Stimulated activated CD4-positive, alpha-beta T cell treated with anti-CD3 and anti-CD28 coated beads, Interleukin-15, amount 100 ng/mL, for 48 hours (primary cell): ENCODE measurements at places on chromosomes 3 and 15.

DNA sequence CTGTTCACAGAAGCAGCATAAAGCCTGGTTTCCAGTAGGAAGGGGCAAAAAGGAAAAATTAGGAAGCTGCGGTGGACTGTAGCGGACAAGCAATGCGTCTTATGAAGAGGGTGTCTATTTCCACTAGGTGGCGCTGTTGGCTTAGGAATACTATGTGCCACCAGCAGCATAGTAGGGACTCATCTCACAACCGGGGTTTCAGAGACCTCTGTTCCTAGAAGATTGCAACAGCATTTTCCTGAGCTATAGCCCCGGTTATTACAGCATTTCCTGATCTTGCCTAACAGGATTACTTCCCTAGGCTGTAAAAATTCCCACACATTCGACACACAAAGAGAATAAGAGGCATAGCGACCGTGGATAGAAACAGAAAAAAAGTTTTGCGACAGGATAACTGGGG is 683.0 kb downstream of the TBL1XR1 start:
- DNase-seq: no peak

DNA sequence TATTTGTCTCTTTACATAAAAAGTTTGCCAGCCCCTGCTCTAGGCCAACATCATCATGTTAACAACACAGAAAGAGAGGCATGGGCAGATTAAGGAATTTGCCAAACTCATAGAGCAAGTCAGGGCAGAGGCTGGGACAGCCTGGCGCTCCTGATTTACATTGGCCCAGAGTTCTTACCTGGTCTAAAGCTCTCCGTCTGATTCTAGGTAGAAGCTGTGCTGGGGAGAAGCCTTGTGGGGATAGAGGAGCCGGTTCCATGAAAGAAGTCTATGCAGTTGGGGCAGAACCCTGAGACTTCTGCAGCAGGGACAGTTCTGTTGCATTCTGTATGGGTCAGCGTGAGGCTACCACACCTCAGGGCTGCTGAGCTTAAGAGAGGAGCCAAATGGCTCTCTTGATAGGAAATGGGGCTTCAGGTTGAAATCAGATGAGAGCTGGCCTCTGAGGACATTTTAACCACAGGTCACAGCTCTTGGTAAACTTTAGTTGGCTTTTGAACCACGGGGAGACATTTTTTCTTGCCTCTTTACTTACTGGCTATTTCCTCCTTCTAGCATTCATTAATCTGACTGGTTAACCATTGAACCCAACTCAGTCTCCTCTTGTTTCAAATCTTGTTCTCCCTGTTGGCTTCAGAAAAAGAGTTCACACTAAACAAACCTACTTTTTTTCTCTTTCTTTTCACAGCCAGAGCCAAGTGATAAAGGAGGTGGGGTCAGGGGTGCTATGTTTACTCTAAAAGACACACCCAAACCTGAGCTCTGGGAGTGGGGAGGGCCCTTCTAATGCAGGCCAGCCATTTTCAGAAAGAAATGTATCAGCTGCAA is 250.7 kb downstream of the OPA1 start:
- DNase-seq: no peak

- DNase-seq: no peak
These were observed 121.6 kb downstream of the FOXP1 start for GRCh38 chr3:71461749-71462483.

DNA sequence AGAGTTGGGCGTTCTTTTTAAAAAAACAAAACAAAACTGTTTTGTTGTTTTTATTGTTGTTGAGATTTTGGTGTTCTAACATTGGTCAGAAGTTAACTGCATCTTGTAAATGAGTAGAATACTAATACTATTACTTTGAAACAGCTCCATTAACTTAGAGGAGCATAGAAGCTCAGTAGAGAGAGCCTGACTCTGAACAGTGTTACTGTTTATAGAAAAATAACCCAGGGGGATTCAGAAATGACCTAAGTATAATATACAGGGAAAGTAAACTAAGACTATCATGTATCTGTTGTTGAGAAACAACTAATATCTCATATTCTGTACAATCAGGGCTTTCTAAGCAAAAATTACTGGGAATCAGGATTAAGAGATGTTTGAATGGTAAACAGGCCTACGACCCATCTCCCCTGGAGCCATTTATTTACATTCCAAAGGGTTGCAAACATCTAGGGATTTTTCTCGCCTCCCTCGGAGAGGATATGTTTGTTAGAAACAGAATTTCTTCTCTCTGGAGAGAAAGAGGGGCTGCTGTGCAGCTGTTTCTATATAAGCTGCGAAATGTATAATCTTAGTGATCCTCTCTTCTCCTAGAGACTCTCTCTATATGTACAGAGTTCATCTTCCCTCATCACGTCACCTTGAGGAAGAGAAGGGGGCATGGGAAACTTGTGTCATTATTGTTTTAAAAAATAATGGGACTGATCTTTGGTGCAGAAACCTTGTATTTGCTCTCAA is 827.5 kb upstream of the DPPA4 start:
- no peak for DNase-seq

GRCh38 chr3:2856138-2857133 is 253.7 kb downstream of the IL5RA start:
- no peak for DNase-seq

- DNase-seq: no peak
These were observed 20.9 kb downstream of the TBC1D21 start for GRCh38 chr15:73894133-73894814.

- DNase-seq: no peak
These were observed 176.3 kb downstream of the ZMAT3 start for GRCh38 chr3:178895178-178895789.

DNA sequence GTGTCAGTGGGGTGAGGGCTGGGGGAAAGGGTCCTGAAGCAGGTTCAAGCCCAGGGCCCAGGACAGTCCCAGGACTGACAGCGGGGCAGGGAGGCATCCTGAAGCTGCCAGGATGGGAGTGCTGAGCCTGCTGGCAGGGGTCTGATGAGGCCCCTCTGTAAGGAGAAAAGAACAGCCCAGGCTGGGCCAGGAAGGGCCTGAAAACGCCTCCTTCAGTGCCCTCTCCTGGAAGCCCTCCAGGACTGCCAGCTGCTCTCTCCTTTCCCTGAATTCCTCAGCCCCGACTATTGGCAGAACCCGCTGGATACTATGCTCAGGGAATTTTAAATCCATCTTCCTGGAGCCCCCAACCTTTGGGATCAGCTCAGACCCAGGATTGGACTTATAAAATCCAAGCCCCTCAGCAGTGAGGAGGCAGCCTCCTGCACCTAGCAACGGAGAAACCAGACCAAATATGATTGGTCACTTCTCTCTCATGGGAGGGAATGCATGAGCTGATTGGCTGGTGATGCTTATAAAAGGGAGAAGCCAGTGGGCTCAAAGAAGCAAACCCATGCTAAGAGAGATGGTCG is 203.5 kb upstream of the LINGO1 start:
- DNase-seq: no peak

- DNase-seq: no peak
These were observed 99.9 kb upstream of the IGSF10 start for GRCh38 chr3:151560738-151561137.

DNA sequence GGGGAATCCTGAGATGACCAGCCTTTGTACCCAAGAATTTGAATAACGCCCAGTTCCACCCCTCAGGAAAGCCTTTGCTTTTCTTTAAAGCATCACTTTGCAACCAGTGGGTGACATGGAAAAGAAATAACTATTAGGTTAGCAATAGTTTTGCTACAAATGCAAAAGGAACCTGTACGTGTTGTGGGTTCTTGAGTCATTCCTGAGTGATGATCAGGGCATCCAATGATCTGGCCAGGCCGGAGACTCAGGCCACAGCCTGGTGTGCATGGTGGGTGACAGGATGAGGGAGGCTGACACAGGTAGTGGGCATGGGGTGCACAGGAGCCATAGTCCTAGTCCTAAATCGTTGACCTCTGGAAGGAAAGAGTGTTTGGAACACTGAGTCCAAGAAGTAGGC is 321.4 kb upstream of the IL12A start:
- no peak for DNase-seq

DNA sequence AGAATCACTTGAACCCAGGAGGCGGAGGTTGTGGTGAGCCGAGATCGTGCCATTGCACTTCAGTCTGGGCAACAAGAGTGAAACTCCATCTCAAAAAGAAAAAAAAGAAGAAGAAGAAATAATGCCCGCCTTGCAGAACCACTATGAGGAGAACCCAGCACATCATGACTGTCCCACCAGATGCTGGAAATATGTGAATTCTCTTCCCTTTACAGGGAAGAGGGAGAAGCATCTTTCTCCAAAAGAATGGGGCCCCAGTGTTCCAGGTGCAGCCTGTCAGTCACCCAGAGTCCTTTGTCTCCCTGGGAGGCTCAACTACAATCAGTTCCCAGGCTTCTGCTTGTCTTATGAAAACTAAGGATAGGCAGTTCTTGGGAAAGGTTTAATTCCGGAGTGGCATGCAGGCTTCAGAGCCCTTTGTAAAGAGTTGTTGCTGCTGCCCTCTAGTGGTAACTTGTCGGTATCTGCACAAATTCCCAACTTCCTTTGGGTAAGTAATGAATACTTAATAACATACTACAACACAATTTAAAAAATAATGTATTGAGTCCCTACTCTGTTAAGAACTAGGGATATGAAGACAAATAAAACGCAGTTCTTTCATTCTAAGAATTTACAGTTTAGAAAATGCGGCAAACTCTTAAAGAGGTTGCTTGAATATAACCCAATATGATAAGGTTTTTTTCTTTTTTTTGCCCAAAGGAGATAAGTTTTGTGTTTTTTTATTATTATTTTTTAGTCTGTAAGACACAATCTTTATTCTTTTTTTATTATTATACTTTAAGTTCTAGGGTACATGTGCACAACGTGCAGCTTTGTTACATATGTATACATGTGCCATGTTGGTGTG is 18.6 kb upstream of the TICRR start:
- DNase-seq: peak; percentile 33

- no peak for DNase-seq
These were observed 137.1 kb upstream of the TSC22D2 start for GRCh38 chr3:150270883-150271590.

DNA sequence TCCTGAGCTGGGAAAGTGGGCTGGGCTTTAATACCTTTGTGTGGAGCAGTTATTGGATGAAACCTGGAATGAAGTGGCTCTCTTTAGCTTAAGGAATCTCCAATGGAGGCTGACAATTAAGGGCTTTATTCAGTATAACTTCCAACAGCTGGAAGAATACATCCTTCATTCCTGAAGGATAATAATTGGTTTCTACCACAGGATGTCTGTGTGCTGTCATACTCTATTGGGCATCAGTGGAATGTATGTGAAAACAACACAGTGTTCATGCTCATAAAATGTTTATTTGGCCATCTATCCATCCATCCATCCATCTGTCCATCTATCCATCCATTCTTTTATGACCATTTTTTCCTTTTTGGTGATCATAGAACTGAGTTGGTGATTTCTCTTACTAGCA is 220.7 kb upstream of the GAP43 start:
- no peak for DNase-seq
